Brain microvascular endothelial cell (primary cell): ENCODE measurements at places on chromosomes 1 and 21.

DNA sequence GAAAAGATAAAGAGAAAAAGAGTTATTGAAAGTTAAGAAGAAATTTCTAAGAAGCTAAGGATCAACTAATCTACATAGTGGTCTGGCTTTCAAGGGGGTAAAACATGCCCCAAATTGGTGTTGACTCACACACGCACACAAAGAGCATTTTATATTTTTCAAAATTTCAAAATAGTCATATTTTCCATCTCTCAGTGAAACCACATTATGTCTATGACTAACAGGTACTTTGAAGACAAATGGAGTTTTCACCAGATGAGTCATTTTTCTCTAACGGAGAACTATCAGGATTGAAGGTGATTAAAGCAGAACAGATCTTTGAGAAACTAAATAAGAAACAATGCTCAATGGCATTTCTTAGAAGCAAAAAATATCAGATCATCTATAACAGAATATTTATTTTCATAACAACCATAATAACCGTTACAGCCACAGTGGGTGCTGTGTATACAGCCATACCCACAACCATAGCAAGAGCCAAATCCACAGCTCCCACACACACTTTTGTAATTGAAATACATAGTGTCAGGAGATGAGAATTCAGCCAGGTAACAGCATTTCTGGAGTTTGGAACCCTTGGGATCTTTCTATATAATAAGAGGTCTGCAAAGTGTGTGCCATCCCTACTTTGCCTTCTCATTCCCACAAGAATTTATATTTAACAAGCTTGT is at the start of gene KRTAP21-3:
TSS of gene KRTAP21-3 (minus strand) at position 539 of the 671 bp plus-strand sequence. CDS start at position 521, 18 bp downstream.
- DNase-seq, result no peak

DNA sequence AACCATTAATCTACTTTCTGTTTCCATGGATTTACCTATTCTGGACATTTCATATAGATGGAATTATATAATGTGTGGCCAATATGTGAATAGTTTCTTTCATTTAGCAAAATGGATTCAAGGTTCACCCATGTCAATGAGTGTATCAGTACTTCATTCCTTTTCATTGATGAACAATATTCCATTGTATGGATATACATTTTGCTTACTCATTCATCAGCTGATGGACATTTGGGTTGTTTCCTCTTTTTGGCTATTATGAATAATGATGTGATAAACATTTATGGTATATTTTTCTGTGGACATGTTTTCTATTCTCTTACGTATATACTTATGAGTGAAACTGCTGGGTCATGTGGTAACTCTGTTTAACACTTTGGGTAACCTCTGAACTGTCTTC is 97.8 kb downstream of the SCMH1 start:
- DNase-seq, result no peak

GRCh38 chr1:89259283-89259971 is 13.2 kb downstream of the GBP5 start:
- no peak for DNase-seq

DNA sequence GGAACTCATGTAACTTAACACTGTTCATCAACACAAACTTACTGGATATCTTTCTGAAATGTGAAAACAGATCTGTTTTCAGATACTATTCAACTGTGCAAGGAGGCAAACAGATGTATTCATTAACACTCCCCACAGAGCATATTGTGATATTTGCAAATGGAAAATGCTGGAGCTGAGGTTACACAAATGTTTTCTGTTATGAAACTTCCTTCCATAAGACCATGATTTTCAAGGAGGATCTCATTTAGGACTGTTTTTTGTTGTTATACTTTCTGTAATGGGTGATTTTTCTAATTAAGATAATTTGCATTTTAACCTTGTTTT is 56.1 kb downstream of the GABPA start:
- no peak for DNase-seq

GRCh38 chr1:53608071-53608470 is 130.9 kb downstream of the GLIS1 start:
- no peak for DNase-seq

GRCh38 chr1:240683576-240683975 is 71.6 kb upstream of the GREM2 start:
- DNase-seq, result no peak

DNA sequence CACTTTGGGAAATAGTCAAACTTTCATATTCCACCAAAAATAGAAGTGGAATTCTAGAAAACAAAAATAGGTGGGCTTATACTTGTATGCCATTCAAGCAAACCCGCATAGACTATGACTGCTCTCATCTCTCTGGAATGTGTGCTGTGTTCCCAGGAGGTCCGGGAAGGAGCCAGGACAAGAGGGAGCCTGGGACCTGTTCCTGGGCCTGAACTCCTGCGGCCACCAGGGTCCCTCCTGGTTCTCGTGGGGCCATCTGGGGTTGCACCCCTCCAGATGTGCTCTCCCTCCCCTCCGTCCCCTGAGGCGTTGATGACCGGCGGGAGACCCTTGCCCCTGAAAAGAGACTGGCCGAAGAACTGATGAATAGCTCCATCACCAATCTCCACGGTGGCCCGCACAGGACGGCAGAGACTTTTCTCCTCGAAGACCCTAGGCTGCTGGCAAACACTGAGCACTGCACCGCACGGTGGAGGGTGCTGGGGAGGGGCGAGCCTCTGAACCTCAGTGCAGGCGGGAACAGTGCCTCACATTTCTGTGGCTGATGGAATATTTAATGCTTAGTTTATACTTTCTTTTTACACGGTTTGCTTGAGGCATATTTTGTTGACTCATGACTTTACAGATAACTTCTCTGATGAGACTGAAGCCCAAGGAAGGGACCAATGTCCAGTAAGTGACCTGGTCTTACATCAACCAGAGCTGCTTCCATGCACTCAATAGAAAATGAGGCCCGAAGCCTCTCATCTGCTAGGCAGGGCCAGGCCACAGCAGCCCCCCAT is 9.6 kb upstream of the ADARB1 start:
- DNase-seq, result no peak

- DNase-seq, result no peak
Observed at GRCh38 chr1:1080122-1080757, 6.1 kb upstream of the RNF223 start.
